ENCODE measurements at places on chromosomes 11 and 22.
A peak's percentile ranks its signal among the peaks of the same experiment; 100 is the strongest.

DNA sequence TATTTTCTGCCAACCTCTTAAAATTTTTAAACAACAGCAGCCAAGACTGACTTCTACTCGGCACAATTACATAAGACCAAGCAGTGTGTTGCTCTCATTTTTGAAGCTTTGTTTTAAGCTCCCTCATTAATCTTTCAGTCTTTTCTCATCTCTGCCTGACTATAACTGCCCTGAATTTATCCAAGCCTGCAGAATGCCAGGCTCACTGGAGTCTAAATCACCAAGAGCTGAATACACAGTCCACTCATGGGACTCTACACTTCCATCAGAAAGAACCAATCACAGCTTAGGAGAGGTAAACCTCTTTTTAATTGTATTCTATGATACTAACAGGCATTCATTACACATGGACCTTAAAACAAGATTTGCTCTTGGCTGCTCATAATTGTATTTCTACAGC, 178.7 kb downstream of the CADM1 start:
- no peak for DNase-seq

- DNase-seq: no peak
Observed at GRCh38 chr11:120674542-120674941, 163.0 kb downstream of the GRIK4 start.

- peak; percentile 71 for DNase-seq
Observed at GRCh38 chr11:118012083-118012669, 26.0 kb downstream of the IL10RA start.

DNA sequence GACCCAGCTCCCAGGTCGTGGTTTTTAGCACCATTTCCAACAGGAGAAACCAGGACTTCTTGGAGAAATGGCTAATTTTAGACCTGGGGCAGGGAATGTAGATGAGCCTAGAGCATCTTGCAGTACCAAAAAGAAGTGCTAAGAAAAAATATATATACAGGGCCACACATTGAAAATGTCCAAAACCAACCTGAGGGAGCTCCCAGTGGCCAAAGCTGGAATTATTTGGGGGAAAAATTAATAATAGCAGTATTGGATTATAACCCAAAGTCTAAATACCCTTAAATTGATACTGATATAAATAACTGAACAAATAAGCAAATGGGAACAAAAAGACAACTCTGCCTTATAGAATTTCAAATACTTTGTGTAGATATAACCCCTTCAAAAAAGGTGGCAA, 108.0 kb downstream of the PARVA start:
- DNase-seq: no peak

GRCh38 chr11:16985297-16985696, 28.9 kb downstream of the PLEKHA7 start:
- DNase-seq: no peak

- no peak for DNase-seq
Observed at GRCh38 chr22:39122772-39123470, 25.9 kb downstream of the APOBEC3H start.

DNA sequence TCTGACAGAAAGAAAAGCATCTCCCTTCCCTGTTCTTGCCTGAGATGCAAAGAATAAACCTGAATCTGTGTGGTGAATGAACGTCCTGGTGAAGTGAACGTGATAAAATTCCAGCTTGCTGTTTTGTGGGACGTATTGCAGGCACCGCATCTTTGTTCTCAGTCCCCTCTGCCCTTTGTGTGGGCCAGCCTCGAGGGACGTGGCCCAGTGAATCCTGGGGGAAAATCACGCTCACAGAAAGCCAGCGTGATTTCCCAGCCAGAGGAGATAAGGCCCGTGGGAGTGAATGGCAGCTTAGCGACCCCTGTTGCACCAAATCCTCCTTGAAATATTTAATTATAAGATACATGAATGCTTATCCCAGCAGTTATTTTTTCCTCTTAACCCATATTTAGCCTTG, 129.1 kb downstream of the COMMD9 start:
- no peak for DNase-seq

- DNase-seq: no peak
Observed at GRCh38 chr11:5421811-5422210, at the start of gene OR51Q1. OR51Q1 (plus strand) TSS chr11:5422111; CDS start chr11:5422201, 90 bp downstream.

DNA sequence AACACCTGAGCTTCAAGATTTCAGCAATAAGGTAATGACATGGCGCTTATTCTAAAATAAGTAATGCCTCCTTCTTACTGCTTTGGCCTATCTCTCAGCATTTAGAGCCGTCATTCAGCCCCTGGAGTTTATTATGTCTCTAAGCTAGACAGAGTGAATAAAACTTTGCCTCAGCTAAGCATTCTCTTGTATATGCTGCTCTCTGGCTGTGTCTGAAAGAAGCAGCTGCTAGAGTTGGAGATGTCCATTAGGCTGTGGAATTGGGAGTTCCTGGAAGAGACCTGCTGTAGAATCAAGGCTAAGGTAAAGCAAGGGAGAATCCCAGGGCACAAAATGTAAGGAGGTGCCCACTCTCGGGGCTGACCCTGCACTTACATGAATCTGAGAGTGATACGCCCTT, 35.5 kb upstream of the TTC12 start:
- no peak for DNase-seq

DNA sequence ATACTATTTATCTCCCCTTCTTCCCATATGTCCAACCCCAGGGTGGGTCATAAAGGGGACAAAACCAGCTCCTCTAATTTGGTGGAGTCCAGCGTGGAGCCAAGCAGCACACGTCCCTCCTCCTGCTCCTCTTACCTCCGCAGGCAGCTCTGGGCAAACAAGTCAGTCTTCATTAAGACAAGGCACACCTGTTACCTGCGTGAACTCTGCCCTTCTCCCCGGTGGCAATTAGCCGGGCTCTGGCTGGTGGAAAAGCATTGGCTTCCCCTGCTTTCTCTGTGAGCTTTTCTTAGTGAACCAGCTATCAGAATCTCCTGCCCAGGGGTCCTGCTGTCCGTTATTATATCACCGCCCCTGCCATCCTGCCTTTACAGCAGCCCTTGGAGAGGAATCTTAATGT, 418.7 kb upstream of the CADM1 start:
- no peak for DNase-seq

GRCh38 chr11:86978247-86978646, 23.1 kb upstream of the FZD4 start:
- peak; percentile 44 for DNase-seq

- no peak for DNase-seq
Observed at GRCh38 chr11:42646959-42647358, 664.8 kb upstream of the API5 start.

- no peak for DNase-seq
Observed at GRCh38 chr22:42596336-42596735, 18.3 kb downstream of the POLDIP3 start.
